ENCODE measurements at places on chromosomes 2 and 18. TPM values are rescaled to one million over a fixed set of nuclear protein-coding genes. Genes with fewer than 3 reads are reported as not detected.

DNA sequence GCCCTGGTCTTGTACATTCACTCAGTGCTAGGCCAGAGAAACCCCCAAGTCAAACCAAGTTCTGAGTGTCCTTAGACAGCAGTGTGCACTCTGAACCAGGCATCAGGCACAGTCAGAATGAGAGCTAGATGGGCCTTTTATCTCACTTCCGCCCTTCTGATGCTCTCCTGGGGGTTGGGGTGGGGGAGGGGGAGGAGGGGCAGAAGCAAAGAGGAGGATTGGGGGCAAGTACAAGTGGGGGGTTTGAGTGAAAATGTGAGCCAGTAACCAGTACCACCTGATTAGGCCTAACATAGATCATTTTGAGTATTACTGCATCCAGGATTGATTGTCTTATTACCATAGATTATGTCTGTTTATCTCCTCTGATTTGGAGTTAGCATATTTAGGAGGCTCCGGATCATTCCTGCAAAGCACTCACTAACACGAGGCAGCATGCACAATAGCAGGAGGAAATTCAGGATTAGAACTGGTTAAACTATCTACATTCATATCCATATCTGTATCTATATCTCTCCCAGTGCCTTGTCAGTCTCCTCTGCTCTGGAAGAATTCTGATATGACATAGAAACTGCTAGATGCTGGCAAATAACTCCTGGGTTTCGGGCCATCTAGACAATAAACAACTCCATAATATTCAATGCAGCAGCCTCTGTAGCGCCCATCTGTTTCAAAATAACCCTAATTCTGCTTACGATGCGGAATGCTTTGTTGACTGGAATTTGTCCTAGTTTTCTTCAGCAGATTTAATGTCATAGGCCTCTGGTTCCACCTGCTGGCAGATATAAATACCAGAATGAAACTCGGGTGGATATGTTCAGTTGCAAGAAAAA, 149.1 kb downstream of the RHBDD1 start:
- DNase-seq = no peak

ITGA6 gene
- total RNA-seq = 45.9 TPM

GRCh38 chr2:162524192-162524591, 180.3 kb downstream of the GCA start:
- no peak for DNase-seq

GRCh38 chr2:229137066-229137465, 134.0 kb downstream of the PID1 start:
- no peak for DNase-seq

RAB6C gene
- 3.2 TPM for total RNA-seq

LDLRAD4 gene
- 28.5 TPM for total RNA-seq

- no peak for DNase-seq
Measured at GRCh38 chr2:218046238-218046637, 22.8 kb upstream of the RUFY4 start.

CHST9 gene
- 1.6 TPM for total RNA-seq

KIF1A gene
- 0.29 TPM for total RNA-seq

ZNF638 gene
- total RNA-seq = 203 TPM

DNA sequence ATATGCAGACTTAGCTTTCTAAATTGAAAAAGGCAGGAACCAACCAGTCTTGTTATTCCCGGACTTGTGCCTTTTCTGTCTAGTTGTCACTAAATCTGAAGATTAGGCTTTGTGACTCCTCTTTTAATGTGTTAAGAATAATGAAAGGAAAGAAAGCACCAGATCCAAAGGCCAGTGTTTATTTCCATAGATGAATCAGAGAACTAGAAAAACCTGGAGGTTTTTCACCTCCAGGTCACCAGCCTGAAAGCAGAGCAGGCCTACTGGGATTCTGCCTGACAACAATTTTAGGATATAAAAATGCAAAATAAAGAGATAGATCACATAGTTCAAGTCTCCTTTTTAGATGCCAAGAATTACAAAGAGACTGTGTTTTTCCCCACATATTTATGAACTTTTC, 160.4 kb downstream of the GULP1 start:
- DNase-seq = no peak

DAPL1 gene
- total RNA-seq = not detected

DNA sequence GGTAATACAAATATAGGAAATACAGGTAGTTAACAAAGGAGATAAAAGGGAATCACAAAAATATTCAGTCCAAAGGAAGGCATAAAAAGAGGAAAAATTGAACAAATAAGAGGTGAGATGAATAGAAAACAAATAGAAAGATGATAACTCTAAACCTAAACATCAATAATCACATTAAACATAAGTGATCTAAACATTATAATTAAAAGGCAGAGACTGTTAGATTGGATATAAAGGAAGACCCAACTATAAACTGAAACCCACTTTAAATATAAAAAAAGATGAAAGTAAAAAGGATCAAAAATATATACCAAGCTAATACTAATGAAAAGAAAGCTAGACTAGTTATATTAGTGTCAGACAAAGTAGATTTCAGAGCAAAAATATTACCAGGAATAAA, 152.3 kb downstream of the ZBTB7C start:
- no peak for DNase-seq

CCBE1 gene
- total RNA-seq = 4.9 TPM

SDC1 gene
- 2.6 TPM for total RNA-seq

- DNase-seq = no peak
Measured at GRCh38 chr2:241925277-241925676, 55.7 kb downstream of the RTP5 start.

UGT1A1 gene
- total RNA-seq = not detected

All from breast epithelium (tissue), 4 donors.